ENCODE measurements at places on chromosomes 16 and 17.

- no peak for DNase-seq
These were observed 6.0 kb upstream of the SLC16A3 start for GRCh38 chr17:82222816-82223215.

DNA sequence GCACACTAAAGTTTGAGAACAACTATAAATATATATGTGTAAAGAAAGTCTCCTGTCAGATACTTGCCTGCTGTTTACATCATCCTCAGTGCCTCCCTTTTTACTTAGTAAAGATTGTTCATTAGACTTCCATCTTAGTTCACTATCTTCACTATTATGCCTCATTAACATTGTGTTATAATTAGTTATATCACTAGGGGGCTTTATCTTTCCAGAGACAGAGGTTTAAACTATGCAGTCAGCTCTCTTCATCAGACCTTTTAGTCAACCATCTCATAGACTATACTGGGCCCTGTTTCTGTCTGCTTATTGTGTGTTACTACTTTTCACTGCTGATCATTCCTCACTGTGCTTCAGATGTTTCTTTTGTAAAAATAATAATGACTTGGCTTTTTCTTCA, 630.8 kb upstream of the KIF2B start:
- DNase-seq = no peak

- no peak for DNase-seq
These were observed 241.3 kb upstream of the ZFHX3 start for GRCh38 chr16:73289232-73289631.

GRCh38 chr17:67819722-67820121, 5.6 kb upstream of the BPTF start:
- no peak for DNase-seq

- no peak for DNase-seq
These were observed 9.1 kb upstream of the MAPK8IP3 start for GRCh38 chr16:1696863-1697262.

- no peak for DNase-seq
These were observed 39.9 kb downstream of the SNX29 start for GRCh38 chr16:12016291-12016947.

DNA sequence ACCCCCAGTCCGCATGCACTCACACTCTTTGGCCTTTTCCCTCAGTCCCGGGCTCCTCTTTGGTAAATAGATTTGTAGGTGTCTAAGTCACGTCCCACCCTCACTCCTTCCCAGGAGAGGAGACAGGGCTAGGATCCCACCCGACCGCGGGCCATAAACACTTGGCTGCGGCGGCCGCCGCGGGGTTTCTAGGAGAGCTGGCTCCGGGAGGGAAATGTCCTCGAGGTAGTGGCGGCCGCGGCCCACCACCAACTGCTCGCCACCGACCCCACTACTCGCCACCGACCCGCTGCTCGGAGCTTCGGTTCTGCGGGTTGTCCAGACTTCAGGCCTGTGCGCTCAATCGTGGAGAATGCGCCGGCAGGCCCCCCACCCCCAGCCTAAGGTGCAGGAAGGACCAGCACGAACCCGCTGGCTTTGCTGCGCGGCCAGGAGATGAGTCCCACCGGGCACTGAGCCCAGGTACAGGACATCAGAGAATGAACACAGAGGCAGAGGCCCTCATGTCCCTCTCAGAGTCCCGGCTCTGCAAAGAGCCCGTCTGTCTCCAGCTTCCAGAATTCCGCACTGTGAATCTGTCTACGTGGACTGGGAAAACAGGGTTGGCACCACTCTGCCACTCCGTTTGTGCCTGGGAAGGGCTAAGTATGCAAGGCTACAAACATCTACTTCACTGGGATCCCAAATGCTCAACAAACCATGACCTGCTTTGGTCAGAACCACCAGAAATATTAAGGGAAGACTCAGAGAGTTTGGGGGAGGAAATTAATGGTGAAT, 2.5 kb downstream of the PRAC2 start:
- no peak for DNase-seq

GRCh38 chr16:49158029-49158642, 123.5 kb downstream of the CBLN1 start:
- no peak for DNase-seq

All from NCI-H2029 treated with DMSO at 0.1 percent for 48 hours (cell line).